DMS53 (cell line): ENCODE measurements at places on chromosomes 4 and X.
A peak's percentile ranks its signal among the peaks of the same experiment; 100 is the strongest.

- DNase-seq: no peak
Measured at GRCh38 chrX:30597216-30598012, 19.8 kb upstream of the TASL start.

- no peak for DNase-seq
Measured at GRCh38 chr4:41509451-41509866, 28.5 kb upstream of the LIMCH1 start.

GRCh38 chr4:95541889-95542607 lies 6.7 kb downstream of the UNC5C start:
- DNase-seq: no peak

GRCh38 chr4:15793506-15794363 lies 15.6 kb downstream of the CD38 start:
- DNase-seq: no peak

- no peak for DNase-seq
Measured at GRCh38 chr4:173736840-173737239, 206.8 kb upstream of the HAND2 start.

- DNase-seq: peak; percentile 64
Measured at GRCh38 chr4:126733301-126733700, 899.5 kb upstream of the INTU start.

DNA sequence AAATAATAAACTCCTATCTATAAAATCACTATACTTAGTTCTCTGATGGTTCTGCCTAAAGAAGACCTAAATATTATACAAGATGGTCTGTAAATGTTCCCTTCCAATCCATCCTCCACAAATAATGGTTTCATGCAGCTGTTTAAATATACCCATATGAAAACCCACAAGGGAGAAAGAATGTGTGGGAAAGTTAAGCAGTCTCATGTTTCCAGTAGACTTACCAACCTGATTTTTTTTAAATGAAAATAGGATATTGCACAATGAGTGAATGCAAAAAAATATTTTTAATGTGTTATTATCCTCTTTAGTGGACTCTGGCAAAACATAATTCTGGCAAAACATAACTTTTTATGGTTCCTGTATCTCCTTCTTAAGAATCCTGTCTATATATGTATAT lies 23.3 kb downstream of the CAMK2D start:
- DNase-seq: peak; percentile 17

DNA sequence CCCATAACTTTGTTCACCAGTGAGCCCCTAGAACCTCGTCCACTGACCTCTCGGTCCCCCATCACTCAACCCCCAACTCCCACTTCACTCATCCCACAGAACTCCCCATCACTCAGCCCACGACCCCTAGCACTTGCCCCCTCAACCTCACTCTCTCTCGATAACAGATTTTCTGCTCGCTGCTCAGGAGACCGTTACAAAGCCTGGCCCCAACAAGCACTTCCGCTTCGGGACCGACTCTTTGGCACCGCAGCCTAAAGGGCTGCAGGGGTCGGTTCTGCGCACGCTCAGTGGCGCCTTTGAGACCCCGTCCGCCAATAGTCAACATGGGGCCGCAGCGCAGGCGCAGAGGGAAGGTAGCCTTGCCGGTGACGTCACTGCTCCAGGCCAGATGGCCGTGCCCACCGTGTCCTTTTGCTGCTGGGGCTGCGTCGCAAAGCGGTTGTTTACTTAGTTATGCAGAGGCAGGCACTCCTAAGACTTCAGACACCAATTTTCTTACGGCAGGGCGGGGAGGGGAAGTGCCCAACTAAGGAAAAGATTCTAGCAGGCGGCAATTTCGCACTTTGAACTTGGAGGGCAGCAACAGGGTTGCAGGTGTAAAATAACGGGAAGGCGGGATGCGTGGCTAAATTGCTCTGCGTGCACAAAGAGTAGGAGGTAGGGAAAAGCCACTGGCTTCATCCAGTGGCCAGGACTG lies at the start of gene ZNF182:
Gene ZNF182, minus strand, starts transcription at position 232 of the 700 bp plus-strand sequence. CDS start 1,380 bp downstream, outside the sequence.
- peak; percentile 97 for DNase-seq

DNA sequence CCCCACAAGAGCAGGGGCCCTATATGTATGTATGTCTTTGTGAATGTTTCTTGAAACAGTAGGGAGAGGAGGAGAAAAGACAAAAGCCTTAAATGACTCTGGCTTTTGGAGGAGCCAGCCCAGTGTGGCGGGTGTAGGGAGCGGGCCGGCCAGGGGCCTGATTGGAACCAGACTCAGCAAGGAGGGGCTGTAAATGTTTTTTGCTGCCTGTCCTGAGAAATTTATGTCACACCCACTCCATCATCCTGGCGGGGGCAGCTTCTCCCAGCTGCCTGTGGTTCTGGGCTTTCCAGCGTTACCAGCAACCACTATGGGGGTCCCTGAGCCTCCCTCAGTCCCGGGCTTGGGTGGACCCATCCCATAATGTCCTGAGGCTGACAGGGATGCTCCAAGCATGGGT lies 130.8 kb downstream of the PJA1 start:
- DNase-seq: no peak

- peak; percentile 87 for DNase-seq
Measured at GRCh38 chrX:101550362-101550750, at the start of gene ARMCX1. Gene ARMCX1 (plus strand): TSS chrX:101550547. CDS start chrX:101552931, 2,384 bp downstream.

GRCh38 chr4:56469489-56470210 lies 2.2 kb downstream of the SRP72 start:
- DNase-seq: no peak

DNA sequence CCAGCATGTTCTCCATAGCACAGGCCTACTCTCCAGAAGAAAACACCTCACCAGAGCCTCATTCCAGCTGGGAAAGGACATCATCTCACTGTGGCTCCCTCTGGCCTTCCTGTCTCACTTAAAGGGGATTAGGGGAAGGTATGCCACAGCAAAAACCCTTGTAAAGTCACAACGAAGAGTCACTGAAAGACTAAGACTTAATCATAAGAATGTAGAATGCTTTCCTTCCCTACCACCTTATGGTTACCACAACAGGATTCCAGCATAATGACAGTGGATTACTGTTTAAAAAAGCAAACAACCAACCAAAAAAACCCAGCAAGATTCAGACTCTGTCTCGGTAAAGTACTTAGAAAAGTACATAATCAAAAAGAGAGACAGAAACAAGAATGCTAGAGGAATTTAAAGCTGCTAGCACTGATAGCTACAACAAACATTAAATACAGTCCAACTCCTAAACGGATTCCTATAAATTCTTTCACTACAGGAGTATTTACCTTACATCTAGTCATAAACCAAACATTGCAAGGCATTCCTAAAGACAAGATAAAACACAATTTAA lies 75.1 kb downstream of the BANK1 start:
- DNase-seq: no peak

DNA sequence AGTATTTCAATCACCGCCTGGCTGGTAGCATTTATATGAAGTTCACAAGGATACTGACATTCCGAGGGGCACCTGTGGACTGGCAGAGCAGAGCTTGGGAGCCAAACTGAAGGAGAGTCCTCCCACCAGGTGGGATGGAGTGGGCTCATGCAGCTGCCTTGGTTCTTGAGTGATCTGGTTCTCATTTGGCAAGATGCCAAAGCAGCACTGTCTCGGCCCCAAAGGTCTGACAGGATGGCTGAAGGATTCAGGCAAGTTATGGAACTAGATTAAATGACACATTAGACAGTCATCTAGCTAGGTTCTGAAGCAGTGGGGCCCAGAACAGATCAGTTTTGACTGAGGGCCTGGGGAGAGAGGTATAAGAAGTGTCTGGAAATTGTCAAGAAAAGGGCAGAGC lies 3.2 kb downstream of the FGF16 start:
- no peak for DNase-seq

DNA sequence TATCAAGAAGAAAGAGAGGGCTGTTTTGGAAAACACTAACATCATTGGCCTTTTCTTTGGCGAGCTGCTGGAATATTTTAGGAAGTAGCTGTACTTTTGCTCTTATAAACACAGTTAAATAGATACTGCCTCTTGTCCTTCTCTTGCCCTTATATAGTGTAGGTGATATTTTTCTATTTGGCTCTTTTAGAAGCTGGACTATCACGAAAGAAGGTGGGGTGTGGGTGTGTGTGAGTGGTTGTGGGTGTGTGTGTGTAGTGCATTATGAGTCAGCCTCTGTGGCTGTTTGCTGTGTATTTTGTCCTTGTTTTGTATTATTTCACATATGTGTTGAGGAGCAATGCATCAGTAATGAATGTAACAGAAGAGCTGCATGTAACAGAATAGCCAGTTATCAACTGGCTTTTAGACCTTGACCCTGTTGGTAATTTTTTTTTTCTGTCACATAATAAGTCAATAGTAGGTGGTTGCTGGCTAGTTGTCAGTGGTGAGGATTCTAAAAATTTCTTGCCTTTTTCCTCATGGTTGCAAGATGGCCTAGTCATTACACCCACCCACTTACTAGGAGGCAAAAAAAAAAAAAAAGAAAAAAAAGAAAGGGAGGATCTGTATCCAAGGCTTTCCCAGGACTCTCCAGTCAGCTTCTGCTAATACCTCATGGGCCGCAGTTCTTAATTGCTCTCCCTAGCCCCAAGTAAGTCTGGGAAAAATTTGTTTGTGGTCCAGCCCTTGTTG lies 23.8 kb downstream of the ARHGAP10 start:
- DNase-seq: peak; percentile 17

- DNase-seq: peak; percentile 16
Measured at GRCh38 chrX:115602729-115603389, 41.9 kb downstream of the PLS3 start.

GRCh38 chrX:7214251-7214650 lies 66.3 kb upstream of the PUDP start:
- no peak for DNase-seq

DNA sequence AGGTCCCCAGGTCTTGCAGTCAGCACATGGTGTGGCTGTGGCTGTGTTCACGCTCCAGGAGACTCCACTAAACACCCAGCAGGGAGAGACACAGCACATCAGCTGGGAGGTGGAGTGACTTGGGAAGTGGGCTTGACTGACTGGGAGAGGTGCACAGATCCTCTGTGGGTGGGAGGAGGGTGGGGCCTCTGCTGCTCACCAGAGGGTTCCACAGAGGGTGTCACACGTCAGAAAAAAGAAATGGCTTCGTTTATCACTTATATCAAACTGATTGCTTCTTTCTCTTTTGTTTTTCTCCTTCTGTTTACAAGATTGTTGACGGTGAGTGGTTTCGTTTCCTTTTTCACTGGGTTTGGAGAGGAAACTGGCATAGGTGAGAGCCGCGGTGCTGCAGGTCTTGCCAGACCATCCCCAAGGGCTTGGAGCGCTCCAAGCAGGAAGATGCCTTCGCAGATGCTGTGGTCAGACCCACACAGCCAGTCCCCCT lies 24.8 kb upstream of the FAM193A start:
- DNase-seq: no peak

GRCh38 chr4:93384887-93385286 lies 443.7 kb upstream of the ATOH1 start:
- DNase-seq: peak; percentile 4

- peak; percentile 13 for DNase-seq
Measured at GRCh38 chrX:40411340-40412111, 169.2 kb upstream of the ATP6AP2 start.

DNA sequence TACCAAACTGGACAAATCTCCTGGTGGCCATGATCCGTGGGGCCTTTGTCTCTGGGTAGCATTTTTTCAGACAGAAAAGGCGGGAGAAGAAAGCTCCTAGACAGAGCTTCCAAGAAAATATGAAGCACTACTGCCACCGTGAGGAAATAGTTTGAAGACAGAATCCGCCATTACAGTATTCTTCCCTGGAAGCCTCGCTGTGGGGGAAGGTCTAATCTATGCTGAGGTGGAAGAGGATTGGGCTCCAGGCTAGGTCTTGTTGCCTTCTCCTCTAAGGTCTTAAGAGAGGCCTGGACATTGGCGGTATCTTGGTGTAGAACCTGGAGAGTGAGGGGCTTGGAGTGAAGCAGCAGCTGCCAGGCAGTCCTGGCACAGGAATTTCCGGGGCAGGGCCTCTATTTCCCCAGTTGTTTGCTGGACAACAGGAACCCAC lies 218.9 kb downstream of the OR13H1 start:
- peak; percentile 10 for DNase-seq

- DNase-seq: no peak
Measured at GRCh38 chrX:38437093-38437492, 84.7 kb downstream of the OTC start.

GRCh38 chr4:152972821-152973628 lies 36.9 kb downstream of the FHDC1 start:
- no peak for DNase-seq

GRCh38 chr4:69523385-69524132 lies 27.9 kb upstream of the UGT2B4 start:
- DNase-seq: peak; percentile 58

DNA sequence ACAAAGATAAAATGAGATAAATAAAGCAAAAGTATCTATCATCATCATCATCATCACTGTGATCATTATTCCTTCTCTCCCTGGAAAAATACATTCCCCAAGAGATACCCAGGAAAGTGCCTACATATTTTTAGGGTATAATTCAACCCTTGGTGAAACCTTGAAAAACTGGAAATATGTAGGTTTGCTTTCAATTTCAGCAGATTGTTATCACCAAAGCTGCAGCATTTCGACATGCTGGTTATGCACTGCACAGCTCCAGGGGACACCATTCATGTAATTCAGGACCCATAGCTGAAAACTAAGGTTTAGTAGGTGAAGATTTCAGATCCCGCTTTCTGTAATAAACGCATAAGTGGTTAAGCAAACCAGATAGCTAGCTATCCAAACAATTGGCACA lies 28.4 kb upstream of the FBXW7 start:
- no peak for DNase-seq

DNA sequence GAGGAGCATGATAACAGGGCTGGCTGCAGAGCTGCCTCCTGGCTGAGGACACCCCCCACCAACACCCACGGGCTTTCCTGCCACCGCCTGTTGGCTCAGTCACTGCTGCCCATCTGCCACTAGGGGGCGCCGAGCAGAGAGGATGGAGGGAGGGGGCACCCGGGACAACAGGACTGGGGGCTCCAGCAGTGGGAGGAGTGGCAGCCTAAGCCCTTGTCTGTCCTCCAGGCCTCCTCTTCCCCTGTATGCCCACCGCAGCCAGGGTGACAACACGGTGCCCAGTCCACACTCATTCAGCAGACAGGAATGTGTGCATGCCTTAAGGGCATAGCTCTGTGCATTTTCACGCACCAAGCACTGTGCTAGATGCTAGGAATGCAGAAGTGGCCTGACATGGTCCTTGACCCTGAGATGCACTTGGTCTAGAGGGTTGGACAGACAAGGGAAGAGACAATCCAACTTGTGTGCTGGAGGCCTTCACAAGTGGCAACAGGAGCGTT lies 149.9 kb downstream of the AMMECR1 start:
- DNase-seq: peak; percentile 46

DNA sequence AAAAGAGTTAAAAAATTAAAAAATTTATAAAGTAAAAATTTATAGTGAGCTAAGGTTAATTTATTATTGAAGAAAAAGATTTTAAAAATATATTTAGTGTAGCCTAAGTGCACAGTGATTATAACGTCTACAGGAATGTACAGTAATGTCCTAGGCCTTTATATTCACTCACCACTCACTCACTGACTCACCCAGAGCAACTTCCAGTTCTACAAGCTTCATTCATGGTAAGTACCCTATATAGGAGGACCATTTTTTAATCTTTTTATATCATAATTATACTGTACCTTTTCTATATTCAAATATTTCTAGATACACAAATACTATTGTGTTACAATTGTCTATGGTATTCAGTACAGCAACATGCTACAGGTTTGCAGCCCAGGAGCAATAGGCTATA lies 1623.2 kb downstream of the RPA4 start:
- no peak for DNase-seq
